ENCODE measurements at places on chromosomes 5 and 9.

DNA sequence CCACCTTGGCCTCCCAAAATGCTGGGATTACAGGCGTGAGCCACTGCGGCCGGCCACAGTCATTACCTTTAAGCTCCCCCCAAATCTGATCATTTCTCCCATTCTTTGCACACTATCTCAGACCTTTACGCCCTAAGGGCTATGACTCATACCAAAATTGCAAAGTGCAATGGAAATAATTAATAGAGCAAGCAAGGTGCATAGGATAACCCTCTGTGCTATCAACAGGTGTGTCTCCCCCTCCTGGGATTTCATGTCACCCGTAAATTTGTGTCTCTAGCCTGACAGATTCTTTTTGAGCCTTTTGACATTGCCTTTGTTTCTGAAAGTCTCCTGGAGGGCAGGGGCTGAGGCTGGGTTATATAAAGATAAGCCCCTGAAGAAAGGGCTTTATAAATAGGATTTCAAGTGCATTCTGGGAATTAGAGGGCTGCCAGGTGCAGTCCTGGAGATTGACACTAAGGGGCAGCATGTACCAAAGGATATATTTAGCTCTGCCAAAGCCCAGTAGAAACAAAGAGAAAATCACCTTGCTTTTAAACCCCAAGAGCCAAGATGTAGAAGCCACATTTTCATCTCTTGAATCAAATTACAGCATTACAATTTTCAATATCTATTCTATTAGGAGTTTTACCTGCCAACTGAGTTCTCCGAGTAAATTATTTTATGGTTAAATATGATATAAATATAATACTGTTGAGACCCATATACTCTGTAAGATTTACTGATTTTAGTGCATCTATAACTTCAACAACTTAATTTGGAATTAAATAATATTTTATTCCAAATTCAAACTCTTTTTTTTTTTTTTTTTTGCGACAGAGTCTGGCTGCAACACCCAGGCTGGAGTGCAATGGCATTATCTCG, 18.2 kb downstream of the S100Z start:
- peak; percentile 48 for DNase-seq

GRCh38 chr9:21481470-21482056, 550 bp downstream of the IFNE start:
- DNase-seq = no peak

DNA sequence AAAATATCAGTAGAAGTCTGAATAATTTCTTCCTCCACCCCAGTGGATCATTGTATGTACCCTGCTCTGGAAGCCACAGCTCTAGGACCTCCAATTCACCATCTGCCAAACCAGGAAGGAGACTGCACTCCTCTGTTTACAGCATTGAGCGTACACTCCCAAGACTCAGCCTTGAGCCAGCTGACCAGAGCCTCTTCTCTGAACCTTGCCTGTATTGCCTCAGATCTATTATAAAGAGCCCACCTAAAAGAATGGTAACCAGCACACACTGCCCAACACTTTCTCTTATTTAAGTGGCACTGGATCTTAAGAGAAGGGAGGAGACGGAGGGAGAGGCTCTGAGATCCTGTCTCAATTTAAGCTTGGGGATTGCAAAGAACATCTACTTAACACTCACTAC, 217.8 kb upstream of the RASEF start:
- DNase-seq = no peak

DNA sequence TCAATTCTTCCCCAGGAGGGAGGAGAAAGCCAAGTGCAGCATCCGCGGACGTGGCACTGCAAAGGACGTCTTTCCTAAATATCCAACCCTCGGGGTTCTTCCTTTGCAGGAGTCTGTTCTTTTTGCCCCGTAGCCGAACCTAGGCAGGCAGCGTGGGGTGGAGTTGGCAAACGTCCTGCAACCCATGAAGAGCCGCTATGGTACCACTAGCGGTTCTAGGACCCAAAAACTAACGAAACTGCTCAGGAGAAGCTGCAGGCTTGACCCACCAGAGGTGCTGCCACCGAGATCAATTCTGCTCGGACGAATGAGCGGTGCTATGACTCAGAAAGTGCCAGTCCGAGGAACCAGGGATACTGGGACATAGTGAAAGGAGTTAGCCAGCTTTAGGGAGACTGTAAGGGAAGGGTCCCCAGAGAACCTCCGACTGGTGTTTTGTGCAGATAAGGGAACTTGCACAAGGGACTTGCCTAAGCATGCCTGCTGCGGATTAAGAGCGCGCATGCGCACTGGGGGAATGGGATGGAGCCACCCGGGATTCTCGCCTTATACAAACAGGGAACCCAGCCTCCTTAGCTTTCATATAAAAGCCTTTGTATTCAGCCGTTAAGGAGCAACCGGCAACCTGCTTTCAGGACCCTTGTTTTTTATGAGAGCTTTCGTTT, 32.7 kb downstream of the ANXA2R start:
- DNase-seq = peak; percentile 82

- DNase-seq = no peak
Observed at GRCh38 chr5:172849606-172850453, 15.8 kb downstream of the ERGIC1 start.
